ENCODE measurements at places on chromosomes 12 and 14.

DNA sequence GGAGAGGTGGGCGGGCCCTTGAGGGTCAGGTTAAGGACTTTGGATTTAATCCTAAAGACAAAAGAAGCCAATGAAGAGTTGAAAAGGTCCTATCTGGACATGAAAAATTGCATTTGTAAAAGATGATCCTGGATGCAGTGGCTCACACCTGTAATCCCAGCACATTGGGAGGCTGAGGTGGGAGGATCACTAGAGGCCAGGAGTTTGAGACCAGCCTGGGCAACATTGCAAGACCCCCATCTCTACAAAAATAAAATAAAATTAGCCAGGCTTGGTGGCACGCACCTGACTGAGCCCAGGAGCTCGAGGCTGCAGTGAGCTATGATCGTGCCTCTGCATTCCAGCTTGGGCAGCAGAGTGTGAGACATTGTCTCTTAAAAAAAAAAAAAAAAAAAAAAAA lies 2.4 kb upstream of the SLC41A2 start:
- no peak overlapping the region for H3K4me3 ChIP-seq
- no peak for DNase-seq
- no peak overlapping the region for H3K27ac ChIP-seq
- no peaks in the 10 kb centered on the region for H3K36me3 ChIP-seq
- H3K4me1 ChIP-seq: peaks cover 4% of the 10 kb centered on the region

DNA sequence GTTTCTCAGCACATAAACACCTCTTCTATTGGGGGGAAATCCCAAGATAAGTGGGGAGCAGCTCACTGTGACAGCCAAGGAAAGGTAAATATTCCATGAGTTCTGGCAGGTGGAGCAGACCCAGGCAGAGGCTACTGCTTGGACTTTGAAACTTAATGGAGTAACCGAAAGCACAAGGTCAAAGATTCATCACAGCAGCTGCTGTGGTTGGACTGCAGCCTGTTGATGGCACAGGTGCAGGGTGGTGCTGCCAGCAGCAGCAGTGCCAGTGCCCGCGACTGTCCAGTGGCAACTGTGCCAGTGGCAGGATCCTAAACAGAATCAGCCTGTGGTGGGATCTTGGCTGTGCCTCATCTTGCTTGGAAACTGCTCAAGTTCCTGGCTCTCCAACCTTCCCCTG lies 81.4 kb upstream of the ARID2 start:
- H3K27me3 ChIP-seq: no peaks in the 10 kb centered on the region
- no peaks in the 10 kb centered on the region for H3K4me1 ChIP-seq
- no peak overlapping the region for H3K4me3 ChIP-seq
- no peak for DNase-seq

DNA sequence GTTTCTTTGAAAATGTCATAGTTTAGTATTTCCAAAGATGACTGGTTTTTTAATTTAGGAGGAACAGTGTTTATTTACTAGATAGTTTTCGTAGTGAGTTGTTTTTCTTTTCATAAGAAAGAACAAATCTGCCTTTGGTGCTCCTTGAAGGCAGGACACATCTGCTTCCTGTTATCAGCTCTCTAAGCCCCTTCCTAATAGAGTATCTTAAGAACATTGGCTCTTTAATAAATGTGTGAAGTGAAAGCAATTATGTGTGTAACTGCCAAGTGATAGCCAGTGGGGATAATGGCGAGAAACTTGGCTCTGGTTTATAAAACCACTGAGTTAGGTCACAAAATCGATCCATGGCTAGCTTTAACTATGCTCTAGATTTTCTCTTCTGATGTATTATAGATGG lies 23.5 kb upstream of the PPFIBP1 start:
- no peak overlapping the region for H3K27ac ChIP-seq
- H3K27me3 ChIP-seq: no peaks in the 10 kb centered on the region
- no peak overlapping the region for H3K4me3 ChIP-seq
- no peaks in the 10 kb centered on the region for H3K36me3 ChIP-seq
- H3K4me1 ChIP-seq: no peaks in the 10 kb centered on the region
- DNase-seq: no peak

DNA sequence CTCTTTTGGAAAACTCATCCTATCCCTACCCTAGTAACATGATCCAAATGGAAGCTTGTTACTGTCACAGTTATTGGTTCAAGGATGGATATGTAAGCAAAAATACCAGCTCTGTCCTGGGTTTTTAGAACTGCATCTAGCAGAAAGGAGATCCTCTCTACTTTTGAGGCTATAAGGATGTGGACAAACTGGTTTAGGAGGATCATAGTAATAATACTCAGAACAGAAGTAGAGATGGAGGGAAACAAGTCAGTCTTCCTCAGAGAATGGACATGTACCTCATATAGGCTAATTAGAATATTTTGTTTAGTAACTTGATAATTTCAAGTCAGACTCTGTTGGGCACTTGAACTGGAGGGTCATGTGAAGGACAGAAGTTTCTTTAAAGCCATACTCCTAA lies 26.6 kb downstream of the FUT8 start:
- H3K4me1 ChIP-seq: no peaks in the 10 kb centered on the region
- H3K27ac ChIP-seq: no peak overlapping the region
- no peaks in the 10 kb centered on the region for H3K36me3 ChIP-seq
- no peak overlapping the region for H3K4me3 ChIP-seq

- no peaks in the 10 kb centered on the region for H3K4me1 ChIP-seq
- no peaks in the 10 kb centered on the region for H3K36me3 ChIP-seq
- no peaks in the 10 kb centered on the region for H3K27me3 ChIP-seq
- no peak overlapping the region for H3K27ac ChIP-seq
Observed at GRCh38 chr12:54891717-54892478, 37.6 kb downstream of the MUCL1 start.

DNA sequence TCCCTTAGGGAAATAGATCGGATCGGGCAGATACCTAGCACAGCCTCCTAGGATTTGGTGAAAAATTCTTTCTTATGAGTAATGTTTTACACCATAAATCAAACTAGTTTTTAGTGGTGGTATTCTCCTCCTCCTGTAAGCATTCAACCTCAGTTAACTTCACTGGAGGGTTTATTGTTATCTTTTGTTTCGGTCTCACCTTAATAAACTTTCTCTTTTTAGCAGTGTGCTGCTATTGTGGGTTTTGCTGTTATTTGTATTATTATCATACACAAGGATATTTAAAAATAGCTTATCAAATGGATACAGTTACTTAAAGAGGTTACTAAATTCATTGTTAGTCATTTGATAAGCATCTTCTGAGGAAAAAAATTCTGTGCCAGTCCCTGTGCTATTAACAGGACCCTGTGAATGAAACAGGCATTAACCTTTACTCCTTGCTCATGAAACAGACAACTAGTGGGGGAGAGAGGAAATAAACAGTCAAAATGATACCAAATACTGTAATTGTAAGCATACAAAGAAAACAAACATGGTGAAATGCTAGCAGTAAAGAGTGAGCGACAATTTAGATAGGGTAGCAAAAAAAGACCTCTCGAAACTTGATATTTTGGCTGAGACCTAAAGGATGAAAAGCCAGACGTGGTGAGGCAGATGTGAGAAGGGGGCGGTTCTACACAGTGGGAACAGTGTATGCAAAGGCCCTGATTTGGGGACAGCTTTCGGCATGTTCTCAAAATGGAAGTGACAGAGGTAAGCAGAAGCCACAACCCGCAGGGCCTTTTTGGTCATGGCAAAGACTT lies 178.7 kb upstream of the SOX5 start:
- H3K4me3 ChIP-seq: no peak overlapping the region
- no peak overlapping the region for H3K27ac ChIP-seq
- no peaks in the 10 kb centered on the region for H3K27me3 ChIP-seq
- no peaks in the 10 kb centered on the region for H3K4me1 ChIP-seq

DNA sequence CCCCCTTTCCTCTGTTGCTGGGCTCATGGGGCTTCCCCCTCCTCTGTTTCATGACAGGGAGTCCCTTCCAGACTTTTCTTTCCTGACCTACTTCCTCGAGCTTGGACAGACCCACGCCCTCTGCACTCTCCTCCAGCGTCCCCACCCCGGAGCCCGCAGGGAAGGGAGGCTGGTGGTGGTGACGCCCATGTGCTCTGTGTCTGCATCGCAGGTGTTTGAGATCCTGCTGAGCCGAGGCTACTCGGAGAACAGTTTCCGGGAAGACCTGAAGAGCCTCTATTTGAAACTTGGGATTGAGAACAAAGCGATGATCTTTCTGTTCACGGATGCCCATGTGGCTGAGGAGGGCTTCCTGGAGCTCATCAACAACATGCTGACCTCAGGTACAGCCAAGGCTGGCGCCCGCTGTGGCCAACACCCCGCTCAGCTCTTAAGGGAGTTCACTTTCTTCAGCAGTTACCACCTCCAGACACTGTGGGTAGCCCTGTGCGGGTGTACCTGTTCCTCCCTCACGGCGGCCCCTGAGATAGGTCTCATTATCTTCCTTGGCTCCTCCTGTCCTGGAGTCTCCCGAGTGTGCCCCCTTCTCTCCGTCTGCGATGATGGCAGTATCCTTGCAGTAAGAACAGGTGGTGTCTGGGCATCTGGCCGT lies 85.6 kb downstream of the CCDC92 start:
- no peak overlapping the region for H3K27ac ChIP-seq
- H3K4me3 ChIP-seq: no peak overlapping the region
- H3K36me3 ChIP-seq: no peaks in the 10 kb centered on the region
- no peak for DNase-seq

GRCh38 chr14:75783184-75783583 lies 122.1 kb downstream of the TTLL5 start:
- H3K36me3 ChIP-seq: no peaks in the 10 kb centered on the region
- no peaks in the 10 kb centered on the region for H3K27me3 ChIP-seq
- no peak for DNase-seq
- no peak overlapping the region for H3K27ac ChIP-seq
- no peaks in the 10 kb centered on the region for H3K4me1 ChIP-seq

DNA sequence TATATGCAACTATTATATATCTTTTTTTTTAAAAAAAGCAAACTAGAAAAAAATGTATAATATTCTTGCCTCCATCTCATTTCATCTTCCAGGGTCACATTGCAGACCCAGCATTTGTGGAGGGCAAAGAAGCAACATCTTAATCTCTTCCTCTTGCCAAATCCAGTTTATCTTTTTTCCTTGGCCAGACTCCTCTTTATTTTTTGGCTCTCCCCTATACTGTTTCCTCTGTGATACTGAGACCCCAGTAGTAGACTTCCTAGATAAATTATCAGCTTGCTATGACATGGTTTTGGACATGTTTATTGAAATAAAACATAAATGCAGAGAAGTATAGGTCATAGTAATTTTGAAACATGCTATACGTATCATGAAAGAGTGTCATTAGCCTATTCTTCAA lies 303.8 kb upstream of the DDHD1 start:
- H3K4me1 ChIP-seq: no peaks in the 10 kb centered on the region
- H3K4me3 ChIP-seq: no peak overlapping the region
- no peaks in the 10 kb centered on the region for H3K27me3 ChIP-seq
- no peaks in the 10 kb centered on the region for H3K36me3 ChIP-seq
- no peak for DNase-seq
- no peak overlapping the region for H3K27ac ChIP-seq

DNA sequence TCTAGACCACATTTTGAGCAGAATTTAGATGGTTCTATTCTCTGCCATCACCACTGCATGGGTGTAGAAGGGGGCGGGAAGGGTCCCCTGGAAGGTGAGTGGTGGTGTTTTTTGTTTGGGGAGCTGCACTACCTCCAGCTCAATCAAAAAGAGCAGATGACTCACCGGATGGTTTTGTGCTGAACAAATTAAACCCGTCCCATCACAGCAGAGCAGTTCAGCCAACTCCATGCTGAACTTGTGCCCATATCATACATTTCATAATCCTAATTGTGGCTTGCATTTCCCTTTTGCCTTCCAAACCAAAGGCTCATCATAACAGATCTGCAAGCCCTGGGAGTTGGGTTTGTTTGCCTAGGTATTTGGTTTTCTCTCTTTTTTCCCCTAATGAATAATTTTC lies 53.0 kb upstream of the RPH3A start:
- no peaks in the 10 kb centered on the region for H3K4me1 ChIP-seq
- H3K36me3 ChIP-seq: no peaks in the 10 kb centered on the region
- H3K27ac ChIP-seq: no peak overlapping the region

DNA sequence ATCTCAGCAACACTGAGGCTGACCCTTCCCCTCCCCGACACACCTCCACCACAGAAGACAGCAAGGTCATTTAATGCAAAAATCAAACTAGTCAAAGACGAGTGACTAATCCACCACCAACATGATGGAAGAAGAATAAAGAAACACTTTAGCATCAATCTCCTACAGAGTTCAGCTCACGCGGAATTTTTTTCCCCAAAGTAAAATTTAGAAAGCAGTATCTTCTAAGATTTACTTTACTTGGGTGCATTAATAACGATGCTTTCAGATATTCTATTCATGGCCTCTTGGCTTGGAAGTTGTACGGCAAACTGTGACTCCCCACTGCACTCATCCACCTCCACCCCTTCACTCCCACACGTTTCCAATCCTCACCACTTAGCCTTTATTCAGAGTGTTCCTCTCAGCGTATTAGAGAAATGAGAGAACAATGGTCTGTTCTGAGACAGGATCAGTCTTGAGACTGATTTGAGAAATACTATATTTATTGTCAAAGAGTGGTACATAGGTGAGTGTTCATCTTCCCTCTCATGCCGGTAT lies 1.9 kb downstream of the EGLN3 start:
- H3K4me3 ChIP-seq: peak overlapping the region; percentile 90
- H3K36me3 ChIP-seq: no peaks in the 10 kb centered on the region
- H3K27ac ChIP-seq: no peak overlapping the region
- DNase-seq: no peak
- no peaks in the 10 kb centered on the region for H3K4me1 ChIP-seq
- no peaks in the 10 kb centered on the region for H3K27me3 ChIP-seq

- no peak for DNase-seq
- H3K4me3 ChIP-seq: no peak overlapping the region
- H3K27ac ChIP-seq: no peak overlapping the region
- H3K4me1 ChIP-seq: no peaks in the 10 kb centered on the region
- no peaks in the 10 kb centered on the region for H3K36me3 ChIP-seq
- H3K27me3 ChIP-seq: no peaks in the 10 kb centered on the region
Observed at GRCh38 chr14:72311516-72311915, 379.3 kb downstream of the RGS6 start.

- DNase-seq: no peak
- H3K4me3 ChIP-seq: peak overlapping the region; percentile 78
- no peaks in the 10 kb centered on the region for H3K27me3 ChIP-seq
- H3K4me1 ChIP-seq: no peaks in the 10 kb centered on the region
- H3K27ac ChIP-seq: peak overlapping the region; percentile 92
Observed at GRCh38 chr12:49264466-49264872, 413 bp upstream of the TUBA1C start.

GRCh38 chr12:47982311-47982710 lies 18.9 kb downstream of the TMEM106C start:
- H3K4me1 ChIP-seq: no peaks in the 10 kb centered on the region
- no peak overlapping the region for H3K27ac ChIP-seq
- no peaks in the 10 kb centered on the region for H3K36me3 ChIP-seq
- no peaks in the 10 kb centered on the region for H3K27me3 ChIP-seq
- no peak overlapping the region for H3K4me3 ChIP-seq

GRCh38 chr14:103332143-103332919 lies 1.7 kb upstream of the EIF5 start:
- peaks cover 1% of the 10 kb centered on the region for H3K36me3 ChIP-seq
- no peaks in the 10 kb centered on the region for H3K27me3 ChIP-seq
- H3K4me3 ChIP-seq: no peak overlapping the region
- DNase-seq: no peak

- H3K27me3 ChIP-seq: peaks cover 3% of the 10 kb centered on the region
- no peaks in the 10 kb centered on the region for H3K36me3 ChIP-seq
- H3K4me3 ChIP-seq: no peak overlapping the region
- H3K27ac ChIP-seq: no peak overlapping the region
- no peak for DNase-seq
Observed at GRCh38 chr12:131112700-131113290, 159.1 kb downstream of the ADGRD1 start.

GRCh38 chr12:12476857-12477531 lies 85.7 kb downstream of the DUSP16 start:
- no peak for DNase-seq
- no peaks in the 10 kb centered on the region for H3K4me1 ChIP-seq

All from breast epithelium (tissue), 4 donors.